ENCODE measurements at places on chromosomes 4 and X.

DNA sequence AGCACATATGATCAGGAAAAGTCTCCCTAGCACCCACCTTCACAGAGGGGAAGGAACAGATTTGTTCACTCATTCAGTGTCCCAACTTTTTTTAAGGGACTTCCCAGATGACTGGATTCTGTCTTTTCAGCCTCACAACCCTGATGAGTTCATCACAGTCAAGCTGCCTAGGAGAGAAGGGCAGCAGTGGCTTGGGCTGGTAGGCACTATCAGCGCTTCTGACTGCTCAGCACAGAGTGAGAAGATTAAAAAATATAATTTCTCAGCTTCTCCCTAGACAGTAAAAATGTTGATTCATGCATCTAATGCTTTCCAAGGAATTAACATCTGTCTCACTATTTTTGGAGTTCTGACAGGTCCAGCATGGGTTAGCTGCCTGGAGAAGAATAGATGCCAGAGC, 328.2 kb downstream of the DTHD1 start:
- no peak for DNase-seq

GRCh38 chrX:27815209-27815608, 7.4 kb downstream of the MAGEB10 start:
- no peak for DNase-seq

GRCh38 chrX:3231766-3232165, 114.7 kb downstream of the MXRA5 start:
- DNase-seq: no peak

- DNase-seq: no peak
These were observed 15.9 kb downstream of the ADD1 start for GRCh38 chr4:2859514-2859913.

DNA sequence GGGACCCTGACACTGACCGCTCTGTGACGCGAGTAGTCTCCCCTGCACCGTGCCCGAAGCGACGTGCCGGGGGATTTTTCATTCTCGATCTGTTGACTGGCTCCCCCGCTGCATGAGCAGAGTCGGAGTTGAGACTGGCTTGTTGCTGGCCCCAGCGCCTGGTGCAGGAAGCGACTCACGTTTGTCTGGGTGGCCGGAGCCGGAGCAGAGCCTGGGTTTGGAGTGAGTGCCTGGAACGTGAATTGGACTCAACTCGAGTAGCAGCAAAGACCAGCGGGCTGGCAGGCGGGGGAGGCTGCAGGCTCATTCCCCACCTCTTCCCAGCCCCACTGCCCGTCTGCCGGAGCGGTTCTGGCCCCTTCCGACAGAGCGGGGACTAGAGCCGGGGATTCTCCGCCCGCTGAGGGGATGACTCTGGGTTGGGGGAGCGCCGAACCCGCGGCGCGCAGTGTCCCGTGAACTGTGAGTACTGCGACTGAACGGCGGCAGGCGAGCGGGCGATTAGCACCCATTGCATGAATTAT, 554 bp downstream of the PCDH7 start:
- DNase-seq: no peak

DNA sequence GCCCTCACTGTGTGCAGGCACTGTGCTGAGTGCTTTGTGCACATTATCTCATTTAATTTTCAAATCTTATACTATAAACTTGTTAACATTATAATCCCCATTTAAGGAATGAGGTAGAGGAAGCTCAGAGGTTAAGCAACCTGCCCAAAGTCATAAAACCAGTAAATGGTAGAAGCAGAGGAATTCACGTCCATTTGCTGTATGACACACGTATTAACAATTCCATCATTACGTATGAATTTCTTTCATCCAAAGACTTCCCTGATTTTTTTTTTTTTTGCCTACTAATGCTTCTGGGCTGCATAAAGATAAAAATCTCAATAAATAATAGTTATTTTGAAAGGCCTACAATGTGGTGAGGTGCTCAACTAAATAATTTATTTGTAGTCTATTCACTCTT, 64.5 kb upstream of the H2AZ1 start:
- no peak for DNase-seq

DNA sequence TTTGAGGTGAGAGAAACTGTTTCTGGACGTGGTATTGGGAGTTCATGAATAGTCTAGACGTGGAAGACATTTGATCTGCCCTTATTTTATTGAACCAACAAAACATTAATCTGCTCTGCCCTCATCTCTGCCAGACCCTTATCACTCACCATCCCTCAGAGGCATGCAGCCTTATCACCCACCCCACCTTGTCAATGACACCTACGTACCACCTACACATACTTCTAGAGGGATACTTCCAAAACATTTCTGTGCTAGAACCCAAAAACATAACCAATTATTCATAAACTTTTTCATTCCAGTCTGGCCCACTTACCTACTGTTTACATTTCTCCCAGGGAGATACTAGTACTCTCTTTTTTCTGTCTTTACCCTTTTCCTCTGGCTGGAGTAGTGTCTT, 105.2 kb downstream of the RS1 start:
- no peak for DNase-seq

DNA sequence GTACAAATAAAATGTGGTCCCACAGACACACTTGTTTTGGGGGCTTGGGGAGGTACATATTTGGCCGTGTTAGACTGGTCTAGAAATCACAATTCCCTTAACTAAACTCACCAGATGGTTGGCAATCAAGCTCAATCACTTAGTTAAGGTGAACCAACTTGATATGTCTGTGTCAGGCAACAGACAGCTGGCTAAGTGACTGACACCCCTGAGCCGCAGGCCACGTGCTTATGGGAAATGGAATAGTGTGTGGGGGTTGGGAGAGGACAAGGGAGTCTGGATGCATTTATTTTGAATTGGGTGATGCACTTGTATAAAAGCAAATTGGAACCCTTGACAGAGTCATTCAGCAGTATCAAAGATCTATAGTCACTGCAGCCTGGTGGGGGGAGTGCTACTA, 209.0 kb downstream of the HS6ST2 start:
- no peak for DNase-seq

DNA sequence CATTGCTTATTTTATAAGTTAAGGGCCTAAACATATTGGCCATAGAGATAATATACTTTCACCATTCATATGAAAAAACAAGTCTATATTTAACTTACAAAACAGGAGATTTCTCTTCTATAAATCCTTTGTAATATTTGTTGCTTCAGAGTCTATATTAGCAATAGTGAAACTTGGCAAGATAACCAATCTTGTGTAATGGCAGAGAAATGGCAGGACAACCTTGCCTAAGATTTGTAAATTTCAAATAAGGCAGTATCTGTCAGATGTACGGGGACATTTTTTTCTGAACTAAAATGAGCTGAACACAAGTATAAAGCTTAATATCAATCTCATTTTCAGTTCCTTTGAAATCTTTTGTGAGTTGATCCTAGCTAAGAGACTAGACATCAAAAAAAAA, 17.8 kb upstream of the CPEB2 start:
- DNase-seq: no peak

DNA sequence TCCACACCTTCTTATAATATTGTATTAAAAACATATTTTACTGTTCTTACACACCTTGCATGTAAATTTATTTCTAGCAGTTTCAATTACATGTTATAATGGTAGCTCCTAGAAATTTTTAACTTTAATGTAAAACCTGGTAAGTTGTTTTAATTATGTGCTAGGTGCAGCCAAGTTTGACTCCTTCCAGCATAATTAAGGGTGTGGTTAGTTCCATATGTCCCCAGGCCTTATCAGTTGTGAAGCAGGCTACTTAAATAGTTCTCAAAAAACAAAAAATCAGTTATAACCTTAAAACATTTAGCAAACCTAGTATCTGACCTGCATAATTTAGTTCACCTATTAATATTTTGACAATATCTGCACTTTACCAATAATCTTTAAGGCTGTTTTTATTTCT, 26.9 kb upstream of the PASD1 start:
- DNase-seq: no peak

DNA sequence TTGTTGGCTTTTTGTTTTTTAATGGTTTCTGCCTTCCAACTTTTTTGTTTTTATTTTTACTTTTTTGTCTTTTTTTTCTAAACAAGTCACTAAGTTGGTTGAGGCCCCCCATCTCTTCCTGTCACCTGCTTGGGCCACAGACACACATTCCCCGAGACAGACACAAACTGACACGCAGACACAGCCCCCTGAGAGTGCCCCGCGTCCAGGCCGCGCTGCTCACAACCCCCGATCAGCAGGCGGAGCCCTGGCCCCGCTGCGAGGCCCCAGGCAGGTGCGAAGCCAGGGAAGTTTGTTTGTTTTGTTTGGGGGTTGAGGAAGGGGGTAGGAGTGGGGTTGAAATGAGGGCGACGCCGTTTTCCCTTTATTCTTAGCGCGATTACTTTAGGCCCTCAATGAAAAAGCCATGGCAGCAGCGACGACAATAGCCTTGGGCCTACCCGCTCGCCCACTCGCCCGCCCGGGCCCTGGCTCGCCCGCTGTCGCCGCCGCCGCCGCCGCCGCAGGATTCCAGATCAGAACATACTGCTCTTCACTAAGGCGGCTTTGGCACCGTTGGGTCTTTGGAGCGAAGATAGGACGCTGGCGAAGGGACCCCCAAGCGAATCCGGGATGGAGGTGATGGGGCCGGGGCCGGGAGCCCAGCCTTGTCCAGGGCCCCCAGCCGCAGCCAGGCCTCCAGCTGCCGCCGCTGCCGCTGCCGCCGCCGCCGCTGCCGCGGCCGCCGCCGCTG, 3.1 kb downstream of the PHOX2B start:
- DNase-seq: no peak

DNA sequence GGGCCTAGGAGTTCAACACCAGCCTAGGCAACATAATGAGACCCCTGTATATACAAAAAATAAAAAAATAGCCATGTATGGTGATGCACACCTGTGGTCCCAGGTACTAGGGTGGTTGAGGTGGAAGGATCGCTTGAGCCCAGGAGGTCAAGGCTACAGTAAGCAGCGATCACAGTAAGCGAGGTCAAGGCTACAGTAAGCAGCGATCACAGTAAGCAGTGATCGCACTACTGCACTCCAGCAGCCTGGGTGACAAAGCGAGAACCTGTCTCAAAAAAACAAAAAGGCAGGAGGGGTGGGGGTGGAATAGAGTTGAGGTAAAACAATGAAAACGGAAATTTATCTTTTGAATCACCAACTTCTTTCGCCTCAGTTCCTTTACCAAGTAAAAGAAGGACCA, 29.4 kb downstream of the TBCK start:
- DNase-seq: no peak

DNA sequence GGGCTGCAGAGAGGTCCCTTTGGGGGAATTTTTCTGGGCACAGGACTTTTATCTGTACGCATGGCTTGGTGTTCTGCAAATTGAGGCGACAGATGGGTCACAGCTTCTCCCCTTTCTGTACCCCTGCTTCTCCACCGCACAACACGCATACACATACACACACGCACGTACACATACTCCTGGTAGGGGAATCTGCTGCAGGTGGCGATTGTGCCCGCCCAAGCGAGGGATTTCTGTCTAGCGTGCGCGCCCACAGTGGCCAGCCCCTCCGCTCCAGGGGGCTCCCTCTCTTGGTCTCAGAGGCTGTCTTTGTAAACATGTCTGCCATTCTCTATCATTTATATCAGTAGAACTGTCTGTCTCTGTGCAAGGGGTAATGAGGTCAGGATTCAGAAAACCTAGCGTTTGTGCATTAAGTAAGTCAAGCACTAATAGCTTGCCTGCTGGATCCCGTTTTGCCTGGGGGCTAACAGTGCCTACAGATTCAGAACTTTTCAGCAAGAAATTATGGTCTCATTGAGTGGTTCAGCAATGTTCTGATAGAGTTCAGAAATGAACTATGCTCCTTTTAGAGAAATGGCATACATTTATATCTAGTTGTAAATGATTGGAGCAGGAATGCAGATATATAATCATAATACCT, 2.2 kb downstream of the GRID2 start:
- no peak for DNase-seq

DNA sequence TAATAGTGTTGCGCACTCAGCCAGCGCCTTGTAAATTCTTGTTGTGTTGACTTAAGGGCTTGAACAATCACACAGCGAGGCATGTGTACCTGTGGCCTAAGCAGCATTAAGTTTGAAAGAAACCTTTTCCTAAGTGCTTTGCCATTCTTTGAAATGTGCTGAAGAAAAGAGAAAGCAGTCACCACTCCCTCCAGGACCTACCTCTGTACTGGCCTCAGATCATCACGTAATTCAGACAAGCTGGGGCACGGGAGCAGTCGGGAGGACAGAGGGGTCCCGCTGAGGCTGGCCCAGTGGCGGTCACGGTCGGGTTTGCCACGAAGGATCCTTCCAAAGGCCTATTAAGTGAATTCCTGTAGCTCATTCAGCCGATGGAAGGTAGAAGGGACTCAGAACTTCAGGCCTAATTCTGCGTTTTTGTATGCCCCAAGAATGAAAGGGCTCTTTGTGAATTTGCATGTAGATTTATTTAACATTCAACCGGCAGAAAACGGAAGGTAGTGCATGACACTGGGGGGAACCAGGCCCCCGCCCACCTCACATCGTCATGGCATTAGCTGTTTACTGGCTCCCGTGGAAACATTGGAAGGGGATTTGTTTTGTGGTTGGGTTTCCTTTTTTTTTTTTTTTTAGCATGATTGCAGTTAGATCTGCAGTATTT, 106.3 kb downstream of the TRAPPC11 start:
- no peak for DNase-seq

- no peak for DNase-seq
These were observed 28.9 kb upstream of the BTC start for GRCh38 chr4:74823194-74823593.

DNA sequence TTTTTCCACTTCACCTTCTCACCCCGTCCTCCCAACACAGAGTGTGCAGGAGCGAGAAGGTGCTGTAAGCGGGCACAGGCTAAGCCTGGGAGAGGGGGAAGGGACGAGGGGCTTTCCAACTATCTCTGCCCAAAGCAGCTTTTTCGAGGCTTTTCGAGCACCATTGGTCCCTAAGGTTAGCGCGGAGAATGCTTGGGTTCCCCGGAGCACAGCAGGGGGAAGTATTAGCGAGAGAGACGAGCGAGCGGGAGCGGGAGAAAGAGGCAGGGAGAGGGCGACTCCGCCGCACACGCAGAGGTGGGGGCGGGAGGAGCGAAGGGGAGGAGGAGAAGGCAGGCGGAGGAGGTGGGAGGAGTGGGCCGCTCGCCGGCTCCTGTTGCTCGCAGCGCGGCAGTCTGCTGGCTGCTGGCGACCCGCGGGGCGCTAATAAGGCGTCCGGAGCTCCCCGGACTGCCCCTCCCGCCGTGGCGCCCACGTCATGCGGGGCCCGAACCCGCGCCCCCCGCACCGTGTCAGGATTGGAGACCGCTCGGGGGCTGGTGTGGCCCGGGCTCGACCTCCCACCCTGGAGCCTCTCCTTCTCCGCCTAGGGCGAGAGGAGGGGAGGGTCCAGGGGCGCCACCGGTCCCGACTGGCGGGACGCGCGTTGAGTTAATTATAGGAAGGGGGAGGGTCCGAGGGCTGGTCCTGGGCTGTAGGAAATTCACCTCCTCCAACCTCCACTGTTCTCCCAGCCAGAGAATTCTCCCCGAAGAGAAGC, at the start of gene ADAMTS3:
Gene ADAMTS3 (minus strand): TSS at position 263 of the 760 bp plus-strand sequence. CDS start 459 bp downstream, outside the sequence.
- DNase-seq: no peak

- DNase-seq: no peak
These were observed 31.1 kb downstream of the ACOX3 start for GRCh38 chr4:8409264-8410065.
